Skeletal muscle tissue (tissue), 5 donors: ENCODE measurements at places on chromosomes 2 and 18. TPM values are rescaled to one million over a fixed set of nuclear protein-coding genes. Genes with fewer than 3 reads are reported as not detected.

IL36G gene
- total RNA-seq: not detected

MROH2A gene
- not detected for total RNA-seq

TRAK2 gene
- total RNA-seq: 32.9 TPM

LIPG gene
- total RNA-seq: 2.6 TPM

HEATR5B gene
- total RNA-seq: 41.2 TPM

LRRC30 gene
- 9.4 TPM for total RNA-seq

SEPTIN10 gene
- total RNA-seq: 109 TPM

AQP12A gene
- not detected for total RNA-seq

NTSR2 gene
- not detected for total RNA-seq

DPP4 gene
- 24.0 TPM for total RNA-seq

SLC30A3 gene
- 0.52 TPM for total RNA-seq

C2orf78 gene
- not detected for total RNA-seq

MTX2 gene
- total RNA-seq: 27.7 TPM

MAP3K19 gene
- total RNA-seq: not detected

IL36B gene
- total RNA-seq: not detected

SLC14A1 gene
- 14.6 TPM for total RNA-seq

NEURL3 gene
- total RNA-seq: not detected

IL1RL2 gene
- total RNA-seq: not detected

CEP192 gene
- 56.9 TPM for total RNA-seq

IL37 gene
- not detected for total RNA-seq

SNORC gene
- under 0.01 TPM for total RNA-seq

FSHR gene
- total RNA-seq: 0.52 TPM

ALK gene
- 0.52 TPM for total RNA-seq

ADGRF3 gene
- total RNA-seq: not detected

NOL4 gene
- not detected for total RNA-seq

ERMN gene
- total RNA-seq: 0.52 TPM

SYT4 gene
- total RNA-seq: not detected

HOXD13 gene
- total RNA-seq: under 0.01 TPM

TRIM54 gene
- total RNA-seq: 60.0 TPM

IL1RN gene
- total RNA-seq: not detected

NEU2 gene
- not detected for total RNA-seq

SLC4A5 gene
- total RNA-seq: 2.6 TPM

RAMP1 gene
- 31.8 TPM for total RNA-seq

DNER gene
- total RNA-seq: 1.6 TPM

SLC20A1 gene
- 15.7 TPM for total RNA-seq

CDC42EP3 gene
- total RNA-seq: 3.7 TPM

RFX8 gene
- under 0.01 TPM for total RNA-seq

ACKR3 gene
- total RNA-seq: 21.4 TPM

NMUR1 gene
- 0.52 TPM for total RNA-seq

TRMT61B gene
- total RNA-seq: 25.6 TPM

TXNDC2 gene
- not detected for total RNA-seq

AGXT gene
- not detected for total RNA-seq

NAT8 gene
- not detected for total RNA-seq

CD8B gene
- 1.0 TPM for total RNA-seq

SLC9A4 gene
- not detected for total RNA-seq

DYNAP gene
- not detected for total RNA-seq

ORMDL1 gene
- 29.7 TPM for total RNA-seq

RESP18 gene
- not detected for total RNA-seq

GREB1L gene
- 12.5 TPM for total RNA-seq

BOLL gene
- total RNA-seq: 2.6 TPM

TTR gene
- total RNA-seq: not detected

EVX2 gene
- under 0.01 TPM for total RNA-seq

ZEB2 gene
- 108 TPM for total RNA-seq

TCF23 gene
- total RNA-seq: 0.52 TPM
